ENCODE measurements at places on chromosomes 6 and 20.

DNA sequence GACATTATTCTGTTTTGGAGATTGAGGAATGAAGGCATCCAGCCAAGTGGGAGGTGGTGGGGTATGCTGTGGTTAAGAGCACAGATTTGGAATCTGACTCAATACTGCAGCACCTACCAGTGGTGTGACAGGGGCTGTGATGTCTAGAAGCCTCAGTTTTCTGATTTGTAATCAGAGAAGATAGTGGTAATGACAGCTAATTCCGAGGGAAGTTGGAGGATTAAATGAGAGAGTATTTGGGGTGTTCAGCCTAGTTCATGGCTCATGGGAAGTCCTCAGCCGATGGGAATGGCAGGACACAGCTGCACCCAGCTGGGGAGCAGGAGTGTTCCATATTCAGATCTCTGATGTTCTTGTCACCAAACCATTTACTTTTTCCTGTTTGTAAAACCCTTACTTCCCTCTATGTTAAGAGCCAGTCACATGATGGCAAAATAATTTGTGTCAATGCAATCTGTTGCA lies 9.3 kb downstream of the SLC9A8 start:
- no peak for DNase-seq

DNA sequence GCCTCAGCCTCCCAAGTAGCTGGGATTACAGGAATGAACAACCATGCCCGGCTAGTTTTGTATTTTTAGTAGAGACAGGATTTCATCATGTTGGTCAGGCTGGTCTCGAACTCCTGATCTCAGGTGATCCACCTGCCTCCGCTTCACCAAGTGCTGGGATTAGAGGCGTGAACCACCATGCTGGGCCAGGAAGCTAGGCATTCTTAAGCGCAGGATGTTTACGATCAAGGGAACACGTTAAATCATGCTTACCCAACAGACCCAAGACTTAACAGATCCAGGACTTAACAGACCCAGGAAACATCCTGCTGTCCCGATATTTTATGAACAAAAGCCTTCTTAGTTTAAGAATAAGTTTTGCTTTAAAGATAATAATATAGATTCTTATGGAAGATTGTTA lies 9.1 kb downstream of the PTGIS start:
- no peak for DNase-seq

GRCh38 chr20:20780127-20780824 lies 67.8 kb upstream of the RALGAPA2 start:
- DNase-seq: peak; percentile 49

- no peak for DNase-seq
Measured at GRCh38 chr6:27541212-27541932, 68.5 kb upstream of the ZNF184 start.

DNA sequence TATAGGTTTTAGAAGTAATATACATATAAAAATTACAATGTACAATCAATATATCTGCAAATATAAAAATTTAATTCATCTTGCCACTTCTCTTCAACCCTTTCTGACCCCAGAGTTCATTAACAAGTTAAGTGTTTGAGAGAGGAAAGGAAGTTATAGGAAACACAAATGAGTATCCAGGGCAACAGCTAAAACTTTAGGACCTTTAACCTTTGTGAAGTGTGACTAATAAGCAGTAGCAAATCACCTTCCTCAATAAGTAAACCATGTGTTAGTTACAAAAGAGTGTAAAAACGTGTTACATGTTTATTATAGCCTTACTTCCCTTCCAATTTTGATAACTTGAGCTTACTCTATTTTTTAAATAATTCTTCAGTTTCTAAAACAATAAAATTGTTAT lies 73.4 kb upstream of the SIM1 start:
- DNase-seq: no peak

- DNase-seq: no peak
Measured at GRCh38 chr20:33437141-33437911, 6.2 kb downstream of the SNTA1 start.

DNA sequence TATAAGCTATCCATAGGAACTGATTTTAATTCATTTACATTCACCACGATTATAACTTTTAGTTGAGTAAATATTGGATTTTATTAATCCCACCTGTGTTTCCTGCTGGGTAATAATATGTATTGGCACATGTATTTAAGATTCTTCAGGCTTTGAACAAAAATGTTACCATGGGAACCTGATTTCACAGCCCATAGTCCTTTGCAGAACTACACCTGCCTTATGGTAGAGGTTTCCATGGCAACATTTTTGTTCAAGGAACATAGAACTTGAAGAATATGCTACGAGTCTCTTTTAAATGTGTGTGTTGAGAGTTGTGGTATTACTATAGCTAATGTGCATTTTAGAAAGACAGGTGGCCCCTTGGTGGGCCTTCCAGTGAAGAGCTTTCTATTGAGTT lies 317.4 kb downstream of the SAMD5 start:
- no peak for DNase-seq

GRCh38 chr20:39269493-39270217 lies 307.5 kb downstream of the DHX35 start:
- no peak for DNase-seq

- DNase-seq: no peak
Measured at GRCh38 chr6:55299286-55299985, 27.8 kb upstream of the GFRAL start.

DNA sequence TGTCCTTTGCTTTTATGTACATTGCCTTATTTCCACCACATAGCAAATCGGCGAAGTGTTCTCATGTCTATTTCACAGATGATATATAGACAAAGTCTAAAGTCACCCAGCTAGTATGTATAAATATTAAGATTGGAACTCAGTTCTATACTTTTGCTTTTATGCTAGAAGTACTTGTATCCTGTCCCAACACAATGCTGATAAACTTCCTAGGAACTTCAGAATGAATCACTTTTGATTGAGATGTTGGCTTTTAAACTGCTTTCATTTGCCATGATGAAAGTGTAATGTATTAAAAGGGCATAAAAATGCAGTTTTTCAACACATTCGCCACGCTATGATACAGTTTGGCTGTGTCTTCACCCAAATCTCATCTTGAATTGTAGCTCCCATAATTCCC lies 50.8 kb downstream of the GCLC start:
- DNase-seq: no peak

GRCh38 chr6:155117256-155117655 lies 122.1 kb downstream of the TIAM2 start:
- DNase-seq: no peak

- DNase-seq: no peak
Measured at GRCh38 chr6:110034667-110035036, 56.5 kb downstream of the GPR6 start.

GRCh38 chr6:6006006-6006427 lies 708 bp downstream of the NRN1 start:
- DNase-seq: peak; percentile 36

GRCh38 chr6:30880698-30881252 lies 3.5 kb upstream of the DDR1 start:
- DNase-seq: no peak

DNA sequence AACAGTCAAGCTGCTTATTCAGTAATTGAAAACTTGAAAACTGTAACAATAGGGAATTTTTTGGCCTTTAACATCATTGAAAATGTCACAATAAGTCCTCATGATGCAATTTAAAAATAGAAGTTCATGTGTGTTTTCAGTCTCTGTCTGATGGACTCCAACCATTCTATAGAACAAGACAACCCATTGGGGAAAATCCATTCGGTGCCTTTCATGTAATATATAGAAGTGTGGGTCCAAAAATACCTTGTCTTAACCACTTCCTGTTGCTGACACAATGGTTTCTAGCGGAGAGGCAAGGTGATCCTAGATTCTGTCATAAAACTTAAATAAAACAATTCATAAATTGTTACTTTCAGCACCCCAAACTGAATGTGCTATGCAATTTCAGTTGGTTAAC lies 1131.3 kb upstream of the MAP3K7 start:
- peak; percentile 3 for DNase-seq

- DNase-seq: no peak
Measured at GRCh38 chr20:22339946-22340345, 244.4 kb downstream of the FOXA2 start.

DNA sequence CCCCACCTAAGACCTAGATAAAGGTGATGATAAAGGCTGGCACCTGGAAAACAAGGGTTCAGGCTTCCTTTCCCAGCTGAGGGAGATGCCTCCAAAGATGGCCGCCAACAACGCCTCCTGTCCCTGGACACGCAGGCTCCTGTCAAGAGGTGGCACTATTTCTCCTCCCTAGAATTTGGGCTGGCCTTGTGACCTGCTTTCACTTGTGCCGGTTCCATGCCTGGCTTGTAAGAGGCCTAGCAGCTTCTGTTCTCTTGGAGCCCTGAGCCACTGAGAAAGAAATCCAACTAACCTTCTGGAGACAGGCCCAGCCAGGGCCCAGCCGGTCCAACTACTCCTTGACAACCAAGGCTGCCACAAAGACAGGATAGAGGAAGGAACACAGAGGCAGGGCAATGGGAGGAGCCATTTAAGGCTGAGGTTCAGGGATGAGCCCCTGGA lies 60.2 kb upstream of the RALY start:
- peak; percentile 66 for DNase-seq

- DNase-seq: peak; percentile 48
Measured at GRCh38 chr20:57509665-57510237, 15.2 kb downstream of the CTCFL start.

DNA sequence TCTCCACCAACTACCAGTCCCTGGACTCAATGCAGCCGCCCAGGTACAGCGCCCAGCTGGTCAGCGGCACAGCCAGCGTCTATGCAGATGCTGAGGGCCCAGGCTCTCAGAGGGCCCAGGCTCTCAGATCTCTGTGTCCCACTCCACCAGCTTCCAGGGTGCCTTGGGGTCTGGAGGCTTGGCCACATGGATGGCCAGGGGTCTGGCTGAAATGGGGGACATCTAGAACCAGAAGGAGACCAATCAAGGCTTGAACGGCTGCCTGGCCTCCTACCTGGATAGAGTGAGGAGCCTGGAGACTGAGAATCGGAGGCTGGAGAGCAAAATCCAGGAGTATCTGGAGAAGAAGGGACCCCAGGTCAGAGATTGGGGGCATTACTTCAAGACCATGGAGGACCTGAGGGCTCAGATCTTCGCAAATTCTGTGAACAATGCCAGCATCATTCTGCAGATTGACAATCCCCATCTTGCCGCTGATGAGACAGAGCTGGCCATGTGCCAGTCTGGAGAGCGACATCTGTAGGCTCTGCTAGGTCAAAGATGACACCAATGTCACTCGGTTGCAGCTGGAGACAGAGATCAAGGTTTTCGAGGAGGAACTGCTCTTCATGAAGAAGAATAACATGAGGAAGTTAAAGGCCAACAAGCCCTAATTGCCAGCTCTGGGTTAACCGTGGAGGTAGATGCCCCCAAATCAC lies 44.1 kb upstream of the GRM4 start:
- DNase-seq: no peak

GRCh38 chr6:159557031-159557430 lies 136.0 kb downstream of the SOD2 start:
- no peak for DNase-seq

DNA sequence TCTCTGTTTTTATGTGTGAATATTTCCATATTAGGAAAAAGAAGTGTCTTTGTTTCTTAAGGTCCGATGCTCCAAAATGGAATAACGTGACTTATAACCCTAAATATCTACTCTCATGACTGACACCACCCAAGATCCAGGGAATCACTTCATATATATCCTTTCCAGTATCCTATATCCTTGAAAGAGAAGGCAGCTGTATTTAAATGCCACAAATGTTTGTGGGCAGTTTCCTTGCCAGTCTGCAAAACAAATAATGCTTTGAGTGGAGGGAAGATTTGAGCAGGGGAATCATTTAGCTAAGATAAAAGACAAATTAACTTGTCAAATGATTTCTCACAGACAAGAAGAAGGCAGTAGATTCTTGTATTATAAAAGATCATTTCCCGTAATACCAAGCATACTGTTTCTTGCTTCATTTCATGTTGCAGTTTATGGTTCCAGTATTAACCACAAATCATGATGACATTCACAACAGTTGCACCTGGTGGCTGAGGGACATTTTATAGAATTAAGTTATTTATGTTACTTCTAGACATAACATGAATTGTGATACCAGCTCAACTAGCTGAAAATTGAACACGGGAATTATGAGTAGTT lies 30.0 kb upstream of the FABP7 start:
- no peak for DNase-seq

GRCh38 chr20:25018425-25018824 lies 25.9 kb upstream of the APMAP start:
- no peak for DNase-seq

DNA sequence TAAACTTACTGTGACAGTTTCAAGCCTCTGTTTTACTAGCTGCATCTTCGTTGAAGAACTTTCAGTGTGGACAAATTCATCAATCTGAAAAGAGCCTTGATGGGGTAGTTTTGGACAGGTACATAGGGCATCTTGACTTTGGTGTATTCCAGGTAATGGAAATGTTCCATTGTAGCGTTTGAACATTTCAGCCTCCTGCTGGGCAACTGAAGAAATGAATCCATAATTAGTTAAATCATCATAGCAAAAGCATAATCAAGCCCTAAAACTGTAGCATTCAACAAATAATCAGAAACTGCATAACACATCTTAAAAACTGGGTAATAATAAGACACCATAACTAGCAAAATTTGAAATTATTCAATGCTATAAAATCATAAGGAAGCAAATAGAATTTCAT lies 86.2 kb downstream of the AHI1 start:
- DNase-seq: no peak

DNA sequence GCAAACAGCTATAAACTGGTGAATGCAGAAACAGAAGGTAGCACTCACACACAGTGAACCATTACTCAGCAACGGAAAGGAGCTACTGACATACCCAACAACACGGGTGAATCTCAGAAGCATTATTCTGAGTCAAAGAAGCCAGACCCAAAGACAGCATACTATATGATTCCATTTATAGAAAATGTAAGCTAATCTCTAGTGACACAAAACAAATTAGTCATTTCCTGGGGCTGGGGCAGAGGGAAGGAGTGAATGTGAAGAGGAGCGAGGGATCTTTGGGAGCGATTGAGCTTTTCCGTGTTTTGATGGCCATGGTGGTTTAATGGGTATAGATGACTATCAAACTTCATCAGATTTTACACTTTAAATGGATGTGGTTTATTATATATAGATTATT lies 614.6 kb downstream of the DHX35 start:
- no peak for DNase-seq

- DNase-seq: peak; percentile 30
Measured at GRCh38 chr6:109008537-109009235, 86.0 kb downstream of the SESN1 start.

DNA sequence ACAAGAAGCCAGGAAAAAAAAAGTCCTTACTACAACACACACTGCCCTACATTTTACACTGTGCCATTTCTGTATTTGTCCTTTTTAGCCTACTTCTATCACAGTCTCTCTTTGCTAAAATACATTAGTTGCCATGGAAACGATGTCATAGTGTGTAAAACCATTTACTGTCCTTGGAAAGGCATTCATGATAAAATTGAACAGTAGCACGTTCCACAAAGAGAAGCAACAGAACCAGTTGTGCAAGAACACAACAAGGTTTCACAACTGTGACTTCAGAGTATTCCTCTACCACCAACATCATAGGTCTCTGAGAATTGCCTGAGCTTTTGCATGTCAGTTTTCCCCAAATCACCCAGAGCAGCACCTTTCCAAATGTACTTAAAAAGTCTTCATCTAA lies 20.5 kb downstream of the FYN start:
- no peak for DNase-seq

- no peak for DNase-seq
Measured at GRCh38 chr6:38142178-38142902, 322.8 kb downstream of the ZFAND3 start.

Data from GM20000 (cell line).